ENCODE measurements at places on chromosomes 16 and 17.

DNA sequence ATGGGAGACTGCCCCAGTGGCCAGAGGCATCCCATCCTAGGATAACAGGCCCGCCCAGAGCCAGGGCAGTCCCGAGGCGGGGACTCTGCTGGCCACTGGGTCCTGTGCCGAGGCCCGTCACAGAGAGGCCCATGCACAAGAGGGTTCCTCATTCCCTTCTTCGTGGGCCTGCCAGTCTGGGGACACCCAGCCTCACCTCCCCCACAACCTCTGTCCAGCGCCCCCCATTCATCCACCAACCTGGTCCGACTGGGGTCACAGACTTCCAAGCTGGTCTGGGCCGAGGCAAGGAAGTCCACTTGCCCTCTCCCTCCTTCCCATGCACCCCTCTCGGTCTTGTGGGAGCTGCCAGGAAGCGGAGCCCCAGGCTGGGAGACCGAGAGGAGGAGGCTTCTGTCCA lies 94.2 kb upstream of the PLCG2 start:
- no peak for DNase-seq

- DNase-seq: peak; percentile 76
Measured at GRCh38 chr16:73068541-73069401, 20.8 kb upstream of the ZFHX3 start.

GRCh38 chr17:69524854-69525253 lies 110.4 kb downstream of the MAP2K6 start:
- no peak for DNase-seq

- DNase-seq: no peak
Measured at GRCh38 chr16:72841506-72841905, 206.4 kb downstream of the ZFHX3 start.

DNA sequence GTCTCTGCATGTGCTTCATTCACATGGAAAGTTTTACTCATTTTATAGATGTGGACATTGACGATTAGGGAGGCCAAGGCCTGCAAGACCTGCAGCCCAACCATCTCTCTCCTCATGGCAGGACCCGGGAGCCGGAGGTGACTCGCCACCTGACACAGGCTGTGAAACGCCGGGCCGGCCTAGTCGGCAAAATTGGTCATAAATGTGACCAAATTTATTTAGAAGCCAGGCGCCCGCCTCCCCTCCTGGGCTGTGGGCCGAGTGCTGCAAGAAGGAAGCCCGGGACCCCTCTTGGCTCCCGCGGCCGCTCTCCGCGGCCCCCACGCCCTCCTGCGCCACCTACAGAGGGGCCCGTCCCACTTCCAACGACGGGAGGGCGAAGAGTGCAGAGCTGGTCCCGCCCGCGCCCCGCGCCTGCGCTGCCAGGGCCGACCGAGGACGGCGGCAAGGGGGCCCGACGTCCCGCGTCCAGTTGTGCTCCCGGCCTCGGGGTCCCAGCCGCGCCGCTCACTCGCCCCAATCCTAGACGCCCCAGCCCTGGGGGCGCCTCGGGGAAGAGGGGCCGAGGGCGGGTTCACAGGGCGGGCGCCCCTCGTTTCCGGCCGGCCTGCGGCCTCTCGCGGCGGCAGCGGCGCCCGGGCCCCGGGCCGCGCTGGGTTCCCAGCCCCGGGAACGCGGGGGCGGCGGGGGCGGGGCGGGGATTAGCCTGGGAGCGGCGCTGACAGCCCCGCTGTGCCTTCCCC lies 47.5 kb downstream of the WNT3 start:
- DNase-seq: peak; percentile 56

- DNase-seq: peak; percentile 15
Measured at GRCh38 chr17:49989518-49989880, 5.5 kb downstream of the DLX3 start.

- DNase-seq: peak; percentile 100
Measured at GRCh38 chr17:45060797-45061605, at the start of gene NMT1. Gene NMT1, plus strand, starts transcription at chr17:45061317. Its CDS starts 13 bp downstream, at chr17:45061330.

- DNase-seq: no peak
Measured at GRCh38 chr16:23079675-23080301, 69.5 kb downstream of the USP31 start.

DNA sequence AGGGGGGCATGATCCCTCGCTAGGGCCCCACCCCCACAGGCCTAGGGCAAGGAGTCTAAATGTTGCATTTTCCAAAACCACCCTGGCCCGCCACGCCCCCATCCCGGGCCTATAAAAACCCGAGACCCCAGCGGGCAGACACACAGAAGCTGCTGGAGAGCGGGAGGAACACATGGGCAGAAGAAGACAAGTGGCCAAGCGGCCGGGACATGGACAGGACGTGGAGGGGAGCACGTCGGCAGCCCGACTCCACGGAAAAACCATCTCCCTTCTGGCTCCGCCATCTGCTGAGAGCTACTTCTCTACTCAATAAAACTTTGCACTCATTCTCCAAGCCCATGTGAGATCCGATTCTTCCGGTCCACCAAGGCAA lies 34.1 kb upstream of the ENPP7 start:
- peak; percentile 24 for DNase-seq

DNA sequence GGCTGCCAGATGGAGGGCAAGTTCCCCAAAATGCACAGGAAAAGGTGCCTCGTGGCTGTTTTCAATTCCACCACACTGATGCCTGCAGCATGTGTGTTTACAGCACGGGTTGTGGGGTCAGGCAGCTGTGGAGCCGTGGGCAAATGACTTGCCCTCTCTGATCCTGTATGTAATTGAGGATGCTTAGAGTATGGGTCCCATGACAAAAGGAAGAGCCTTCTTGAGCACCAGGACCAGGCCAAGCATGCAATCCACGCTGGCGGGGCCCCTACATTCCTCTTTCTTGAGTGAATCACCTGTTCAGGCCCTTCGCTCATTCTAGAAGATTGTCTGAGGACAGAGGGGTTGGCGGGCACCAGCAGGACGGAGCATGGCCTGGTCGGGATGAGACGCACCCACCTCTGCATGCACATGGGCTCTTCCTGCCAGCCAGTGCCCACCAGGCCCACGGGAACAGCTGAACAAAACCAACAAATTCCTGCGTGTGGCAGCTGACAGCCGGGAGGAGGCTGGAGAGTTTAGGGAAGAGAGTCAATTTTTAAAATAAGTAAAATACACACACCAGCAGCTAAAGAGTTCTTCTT lies 1.4 kb upstream of the CTRB2 start:
- DNase-seq: no peak

DNA sequence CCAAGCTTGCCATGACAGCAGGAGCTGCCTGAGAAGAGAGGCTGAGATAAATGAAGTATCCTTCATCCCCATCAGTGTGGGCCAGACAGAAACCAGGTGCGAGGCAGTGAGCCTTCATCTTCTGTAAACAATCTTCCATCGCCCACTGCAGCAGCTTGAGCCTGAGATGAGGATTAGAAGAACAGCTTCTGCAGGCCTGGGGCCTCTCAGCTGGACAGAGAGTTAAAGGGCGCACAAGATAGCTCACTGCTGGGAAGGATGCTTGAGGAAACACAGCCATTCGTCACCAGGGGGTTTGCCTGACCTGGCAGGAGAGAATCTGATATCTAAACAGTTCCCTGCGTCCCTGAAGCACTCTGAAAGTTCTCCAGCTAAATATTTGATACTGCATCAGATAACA lies 27.1 kb downstream of the HOXB1 start:
- DNase-seq: no peak

DNA sequence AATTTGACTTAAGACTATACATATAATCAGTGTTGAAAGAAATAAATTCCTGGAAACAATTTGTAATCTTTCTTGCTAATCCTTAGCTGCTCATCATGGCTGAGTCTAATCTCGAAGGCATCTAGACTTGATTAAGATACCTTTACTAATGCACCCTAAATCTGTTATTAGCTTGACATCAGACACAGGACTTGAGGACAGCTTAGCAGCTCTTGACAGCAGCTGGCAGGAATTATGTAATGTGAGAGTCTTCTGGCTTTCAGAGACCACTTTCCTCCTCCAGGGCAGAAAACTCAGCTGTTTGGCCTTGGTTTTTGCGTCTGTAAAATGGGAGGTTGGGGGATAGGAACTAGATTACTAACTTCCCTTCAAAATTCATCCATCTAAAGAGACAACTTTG lies 7.1 kb upstream of the MPP2 start:
- no peak for DNase-seq

DNA sequence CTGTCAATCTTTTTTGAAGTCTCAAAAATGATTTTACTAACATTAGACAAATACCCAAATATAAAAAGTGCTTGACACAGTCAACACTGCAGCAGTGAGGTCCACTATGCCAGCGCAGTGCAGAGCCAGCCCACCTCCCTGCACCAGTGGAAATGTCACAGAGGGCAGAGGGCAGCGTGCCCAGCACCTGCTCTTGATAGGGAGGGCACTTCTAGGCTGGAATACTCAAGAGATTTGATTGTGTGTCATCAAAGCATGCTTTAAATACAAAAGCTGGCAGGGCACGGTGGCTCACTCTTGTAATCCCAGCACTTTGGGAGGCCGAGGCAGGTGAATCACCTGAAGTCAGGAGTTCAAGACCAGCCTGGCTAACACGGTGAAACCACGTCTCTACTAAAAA lies 136.0 kb downstream of the ANKRD11 start:
- DNase-seq: no peak

DNA sequence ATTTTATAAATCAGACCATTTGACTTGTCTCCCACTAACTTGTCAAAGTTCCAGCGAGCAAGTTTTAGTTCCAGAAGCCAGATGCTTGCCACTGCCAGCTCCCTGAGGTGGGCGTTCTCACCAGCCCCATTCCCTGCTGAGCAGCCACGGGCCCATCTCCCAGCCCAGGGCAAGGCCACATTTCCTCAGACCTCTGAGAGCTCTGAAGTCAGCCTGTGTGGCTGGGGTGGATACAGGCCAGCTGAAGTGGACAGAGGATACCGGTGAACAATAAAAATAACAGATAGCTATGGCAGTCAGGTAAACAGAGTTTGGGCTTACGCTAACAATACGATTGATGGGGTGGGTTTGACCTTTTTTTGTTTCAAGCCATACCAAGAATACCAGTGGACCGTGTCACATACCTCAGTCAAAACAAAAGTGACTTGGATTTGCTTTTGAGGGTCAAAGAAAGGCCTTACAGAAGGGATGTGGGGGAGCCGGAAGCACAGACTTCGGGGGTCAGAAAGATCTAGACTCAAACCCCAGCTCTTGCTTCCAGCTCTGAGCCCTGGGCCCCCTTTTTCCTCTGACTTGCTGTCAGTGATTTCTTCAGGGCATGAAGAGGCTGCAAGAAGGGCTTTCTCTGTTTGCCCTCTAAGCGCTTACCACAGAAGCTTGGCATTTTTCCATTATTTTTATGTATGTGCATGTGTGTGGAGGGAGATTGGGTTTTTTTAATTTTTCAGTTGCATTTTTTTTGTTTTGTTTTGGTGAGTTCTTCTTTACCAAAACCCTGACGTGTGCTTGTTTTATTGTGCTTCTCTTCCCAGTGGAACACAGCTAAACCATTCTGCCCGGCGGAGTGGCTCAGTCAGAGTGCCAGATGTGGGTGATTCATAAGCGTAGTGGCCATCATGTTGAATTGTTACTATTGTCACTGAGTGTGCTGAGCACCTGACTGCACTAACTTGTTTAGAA lies 109.9 kb downstream of the GNAO1 start:
- DNase-seq: no peak

- DNase-seq: no peak
Measured at GRCh38 chr17:82602986-82603710, 45.1 kb downstream of the WDR45B start.

DNA sequence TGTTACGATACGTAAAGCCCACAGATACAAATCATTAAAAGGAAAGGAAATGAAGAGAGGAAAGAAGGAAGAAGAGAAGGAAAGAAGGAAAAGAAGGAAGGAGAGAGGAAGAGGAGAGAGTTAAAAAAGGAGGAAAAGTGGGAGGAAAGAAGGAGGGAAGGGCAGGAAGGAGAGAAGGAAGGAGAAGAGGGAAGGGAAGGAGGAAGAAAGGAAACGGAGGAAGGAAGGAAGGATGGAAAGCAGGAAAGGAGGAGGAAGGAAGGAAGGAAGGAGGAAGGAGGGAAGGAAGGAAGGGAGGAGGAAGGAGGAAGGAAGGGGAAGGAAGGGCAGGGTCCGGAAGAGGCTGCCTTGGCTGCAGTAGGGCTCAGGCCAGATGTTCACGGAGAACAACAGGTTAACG lies 95.2 kb downstream of the ENGASE start:
- no peak for DNase-seq

GRCh38 chr17:3276126-3276525 lies 22.0 kb downstream of the OR3A1 start:
- no peak for DNase-seq

- no peak for DNase-seq
Measured at GRCh38 chr16:30787613-30788378, 791 bp upstream of the ZNF629 start.

DNA sequence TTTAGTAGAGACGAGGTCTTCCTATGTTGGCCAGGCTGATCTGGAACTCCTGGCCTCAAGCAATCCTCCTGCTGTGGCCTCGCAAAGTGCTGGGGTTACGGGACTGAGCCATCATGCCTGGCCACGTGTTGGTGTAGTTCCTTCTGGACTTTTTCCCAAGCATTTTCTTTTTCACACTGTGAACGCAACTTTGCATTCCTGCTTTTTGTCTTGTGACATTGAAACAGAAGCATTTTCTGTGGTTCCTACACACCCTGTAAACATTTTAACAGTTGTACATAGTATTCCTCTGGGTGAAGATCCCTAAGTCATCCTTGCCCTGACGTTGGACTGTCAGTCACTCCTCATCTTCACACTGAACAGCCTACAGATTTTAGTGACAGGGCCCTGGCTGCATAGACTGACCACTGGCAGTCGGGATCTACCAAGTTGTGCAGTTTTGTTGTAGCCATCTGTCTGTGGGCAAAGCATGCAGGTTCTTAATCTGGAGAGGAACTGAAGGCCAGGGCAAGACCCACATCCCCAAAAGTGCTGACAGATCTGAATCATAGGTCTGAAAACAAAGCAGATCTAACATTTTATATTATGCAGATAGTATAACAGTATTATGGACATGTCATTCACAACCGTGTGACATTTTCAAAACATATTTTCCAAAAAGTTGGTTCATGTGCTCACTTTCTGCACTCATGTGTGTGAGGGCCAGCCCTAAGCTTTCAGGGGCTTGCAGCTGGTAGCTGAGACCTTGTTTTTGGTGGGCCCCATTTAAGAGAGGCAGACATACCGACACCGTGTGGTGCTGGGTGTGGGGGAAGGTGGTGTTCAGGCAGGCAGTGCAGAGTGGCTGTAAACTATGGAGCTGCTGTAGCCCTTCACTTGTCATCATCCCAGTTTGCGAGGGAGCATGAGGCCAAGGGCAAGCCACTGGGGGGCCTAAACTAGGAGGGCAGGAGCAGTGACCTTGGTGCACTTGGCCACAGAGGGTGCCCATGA lies 59.9 kb downstream of the EPN2 start:
- no peak for DNase-seq

GRCh38 chr17:28724500-28725165 lies 1.4 kb downstream of the TLCD1 start:
- peak; percentile 20 for DNase-seq

DNA sequence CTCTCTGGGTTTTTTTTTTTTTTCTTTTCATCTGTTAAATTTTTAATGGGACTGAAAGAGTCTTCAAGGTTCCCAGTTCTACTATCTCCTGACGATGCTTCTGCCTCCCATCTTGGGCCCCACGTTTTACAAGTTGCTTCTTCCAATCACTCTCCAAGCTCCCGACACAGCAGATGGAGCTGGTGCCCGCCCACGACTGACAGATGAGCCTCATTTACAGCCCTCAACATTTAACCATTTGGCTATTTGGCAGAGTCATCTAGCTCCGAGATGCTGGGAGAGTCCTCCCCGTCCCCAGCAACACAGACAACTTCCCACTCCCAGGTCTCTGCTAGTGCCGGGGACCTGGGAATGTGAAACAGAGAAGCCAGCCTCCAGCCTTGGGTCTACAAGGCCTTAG lies 276.9 kb downstream of the SHISA9 start:
- DNase-seq: no peak
